ENCODE measurements at places on chromosomes 4 and X.

DNA sequence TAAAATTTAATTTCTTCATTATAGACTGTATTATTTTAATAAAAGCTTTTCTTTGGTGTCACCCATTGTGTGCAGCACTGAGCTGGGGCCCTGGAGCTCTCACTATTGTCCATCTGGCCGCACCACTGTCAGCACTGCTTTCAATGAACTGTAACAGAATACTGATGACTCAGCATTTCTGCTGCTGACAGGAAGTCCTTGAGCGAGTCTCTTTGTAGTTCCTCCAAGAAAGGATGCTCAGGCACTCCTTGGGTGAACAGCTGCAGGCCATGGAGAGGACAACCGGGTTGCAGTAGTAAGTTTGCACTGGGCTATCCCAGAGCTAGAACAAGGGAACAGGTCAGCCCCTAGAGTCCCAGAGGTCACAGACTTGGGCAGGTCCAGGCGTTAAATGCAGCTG lies 81.6 kb downstream of the SORBS2 start:
- DNase-seq = no peak

- no peak for DNase-seq
Measured at GRCh38 chr4:98516042-98516440, 142.4 kb downstream of the TSPAN5 start.

- DNase-seq = no peak
Measured at GRCh38 chr4:151573945-151574344, 165.0 kb downstream of the FHIP1A start.

GRCh38 chr4:7281691-7282665 lies 89.6 kb downstream of the SORCS2 start:
- no peak for DNase-seq

DNA sequence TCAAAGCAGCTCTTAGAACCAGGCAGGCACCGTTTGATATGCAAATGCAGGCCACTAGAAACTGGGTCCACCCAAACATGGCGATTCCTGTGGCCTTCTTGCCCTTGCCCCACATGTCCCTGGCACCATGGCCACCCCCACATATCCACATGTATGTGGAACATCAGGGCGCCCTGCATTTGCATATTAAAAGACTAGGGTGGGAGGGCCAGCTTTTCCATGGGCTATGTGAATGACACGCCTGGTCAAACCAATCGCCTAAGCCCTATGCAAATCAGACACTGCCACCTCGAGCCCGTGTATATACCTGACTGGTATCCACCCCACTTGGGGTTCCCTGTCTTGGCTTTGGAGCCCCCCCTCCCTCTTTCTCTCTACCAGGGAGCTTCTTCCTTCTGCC lies 107.0 kb downstream of the ABLIM2 start:
- no peak for DNase-seq

DNA sequence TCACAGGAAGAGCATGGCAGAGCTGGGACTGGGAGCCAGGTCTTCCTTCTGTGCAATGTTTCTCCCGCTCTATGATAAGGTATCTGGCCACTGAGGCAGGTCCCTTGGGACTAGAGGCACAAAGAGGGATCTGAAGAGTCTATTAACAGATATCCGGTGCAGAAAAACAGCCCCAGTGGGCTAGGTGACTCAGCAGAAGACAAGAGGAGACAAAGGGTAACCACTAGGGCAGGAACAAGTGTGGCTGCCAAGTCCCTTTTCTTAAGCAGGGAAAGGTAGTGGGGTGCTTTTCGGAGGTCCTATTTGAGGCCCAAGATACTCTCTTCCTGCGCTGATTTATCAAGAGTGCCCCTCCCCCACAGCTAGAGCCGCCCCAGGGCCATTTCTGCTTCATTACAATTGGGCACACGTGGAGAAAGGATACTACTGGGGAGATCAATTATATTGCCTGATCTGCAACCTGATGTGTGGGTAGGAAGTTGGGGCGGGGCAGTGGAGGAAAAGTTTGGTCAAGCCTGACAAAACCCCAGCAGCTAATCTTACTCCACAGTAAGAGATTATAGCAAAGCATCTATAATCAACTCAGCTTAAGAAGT lies at the start of gene DGAT2L6:
Gene DGAT2L6 (plus strand): TSS at position 546 of the 596 bp plus-strand sequence. CDS start 100 bp downstream, outside the sequence.
- DNase-seq = no peak

DNA sequence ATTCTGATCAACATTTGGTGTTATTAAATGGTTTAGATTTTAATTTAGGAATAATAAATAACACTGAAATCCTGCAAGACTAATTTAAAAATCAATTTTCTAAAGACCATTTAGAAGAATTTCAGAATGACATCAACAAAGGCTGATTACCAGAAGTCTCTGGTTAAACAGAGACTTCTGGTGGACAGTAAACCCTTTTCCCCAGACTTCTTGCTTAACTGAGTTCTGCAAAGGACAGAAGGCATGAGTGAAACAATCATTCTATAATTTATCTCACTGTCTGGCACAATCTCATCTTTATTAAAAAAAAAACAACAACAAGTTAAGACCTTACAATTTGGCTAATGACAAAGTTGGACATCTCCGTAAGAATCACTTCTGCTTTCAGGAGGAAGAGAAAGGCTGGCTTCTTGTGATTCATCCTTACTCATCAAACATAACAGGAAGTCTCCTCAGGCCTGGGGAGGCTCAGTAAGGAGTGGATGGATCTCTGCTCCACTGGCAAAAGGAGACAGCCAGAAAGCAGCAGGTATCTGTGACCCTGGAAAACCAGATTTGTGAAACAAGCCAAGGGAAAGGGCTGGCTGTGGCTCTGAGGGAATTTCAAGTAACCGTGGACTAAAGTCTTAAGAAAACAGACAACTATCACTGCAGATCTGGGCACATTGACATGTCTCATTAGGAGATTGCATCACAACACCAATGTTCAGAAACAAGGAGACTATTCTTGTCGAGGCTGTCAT lies 908 bp upstream of the TLR6 start:
- DNase-seq = no peak

GRCh38 chr4:26058537-26058936 lies 144.5 kb downstream of the SMIM20 start:
- no peak for DNase-seq

GRCh38 chrX:46965125-46965758 lies 53.0 kb downstream of the JADE3 start:
- no peak for DNase-seq

DNA sequence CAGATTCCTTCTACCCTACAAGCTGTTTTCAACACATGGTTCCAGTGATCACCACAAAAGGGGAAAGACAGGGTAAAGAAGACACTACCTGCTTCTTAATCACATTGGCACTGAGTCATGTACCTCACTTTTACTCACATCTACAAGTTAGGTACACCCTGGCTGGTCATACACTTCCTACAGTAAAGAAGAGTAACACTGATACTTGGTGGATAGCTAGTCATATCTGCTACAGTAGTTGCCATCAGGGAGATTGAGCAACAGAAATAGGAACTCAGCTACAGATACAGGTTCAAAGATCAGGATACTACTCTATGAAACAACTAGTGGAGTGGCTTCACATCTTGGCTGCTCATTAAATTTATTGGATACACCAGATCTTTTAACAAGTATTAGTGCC lies 105.4 kb upstream of the DIAPH2 start:
- DNase-seq = no peak

DNA sequence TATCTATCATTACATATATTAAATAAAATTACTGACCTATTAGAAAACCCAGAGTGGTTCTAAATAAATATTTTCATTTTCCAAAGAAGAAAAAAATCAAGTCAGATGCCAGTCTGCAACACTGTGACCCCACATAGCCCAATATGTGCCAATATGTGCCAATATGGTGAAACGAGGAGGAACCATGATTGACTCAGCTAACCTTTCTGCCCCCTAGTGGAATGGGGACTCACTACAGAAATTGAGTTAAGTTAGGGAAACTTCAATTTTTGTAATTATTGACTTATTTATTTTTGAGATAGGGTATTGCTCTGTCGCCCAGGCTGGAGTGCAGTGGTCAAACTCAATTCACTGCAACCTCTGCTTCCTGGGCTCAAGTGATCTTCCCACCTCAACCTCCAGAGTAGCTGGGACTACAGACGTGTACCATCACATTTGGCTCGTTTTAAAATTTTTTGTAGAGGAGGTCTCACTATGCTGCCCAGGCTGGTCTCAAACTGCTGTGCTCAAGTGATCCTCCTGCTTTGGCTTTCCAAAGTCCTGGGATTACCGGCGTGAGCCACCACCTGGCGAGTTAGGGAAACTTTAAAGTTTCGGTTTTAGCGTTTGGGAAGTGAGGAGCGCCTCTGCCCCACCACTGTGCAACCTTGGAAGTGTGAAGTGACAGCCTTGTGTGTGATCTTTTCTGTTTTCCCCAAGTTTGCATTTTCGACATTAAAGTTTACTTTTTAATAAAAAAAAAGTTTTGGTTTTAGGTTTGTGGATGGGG lies 116.8 kb upstream of the SHISA3 start:
- DNase-seq = no peak

- DNase-seq = no peak
Measured at GRCh38 chrX:119549327-119550016, 15.7 kb downstream of the STEEP1 start.

- no peak for DNase-seq
Measured at GRCh38 chr4:5756271-5756670, 45.3 kb downstream of the EVC start.

DNA sequence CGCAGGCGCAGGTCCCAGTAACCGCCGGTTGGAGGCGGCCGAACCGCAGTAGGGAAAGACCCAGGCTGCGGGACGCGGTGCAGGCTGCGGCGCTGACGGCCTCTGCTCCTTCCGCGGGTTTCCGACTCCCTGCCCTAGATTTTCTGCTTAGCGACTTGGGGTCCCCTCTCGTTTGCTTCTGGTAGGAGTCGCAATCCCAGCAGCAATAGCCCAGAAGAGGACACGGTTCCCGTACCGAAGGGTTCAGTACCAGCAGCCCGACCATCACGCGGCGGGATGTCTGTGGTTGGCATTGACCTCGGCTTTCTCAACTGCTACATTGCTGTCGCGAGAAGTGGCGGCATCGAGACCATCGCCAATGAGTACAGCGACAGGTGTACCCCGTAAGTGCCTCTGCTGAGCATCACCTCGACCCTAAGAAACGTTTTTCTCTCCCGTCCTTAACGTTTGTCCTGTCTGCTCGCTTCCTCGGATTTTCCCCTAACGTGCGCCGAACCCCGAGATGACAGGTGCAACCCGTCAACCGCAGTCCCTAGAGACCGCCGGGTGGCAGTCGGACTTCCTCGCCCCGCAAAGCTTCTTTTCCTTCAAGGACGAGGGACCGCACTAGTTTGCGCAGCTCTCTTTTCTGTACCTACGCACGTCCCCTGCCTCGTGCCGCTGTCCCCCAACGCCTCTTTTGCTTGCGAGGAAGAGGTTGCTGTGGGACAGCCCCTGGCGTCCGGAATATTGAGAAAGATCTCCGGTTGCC lies at the start of gene HSPA4L:
Gene HSPA4L (plus strand): TSS at position 48 of the 751 bp plus-strand sequence. CDS start 229 bp downstream, at position 277.
- DNase-seq = no peak

DNA sequence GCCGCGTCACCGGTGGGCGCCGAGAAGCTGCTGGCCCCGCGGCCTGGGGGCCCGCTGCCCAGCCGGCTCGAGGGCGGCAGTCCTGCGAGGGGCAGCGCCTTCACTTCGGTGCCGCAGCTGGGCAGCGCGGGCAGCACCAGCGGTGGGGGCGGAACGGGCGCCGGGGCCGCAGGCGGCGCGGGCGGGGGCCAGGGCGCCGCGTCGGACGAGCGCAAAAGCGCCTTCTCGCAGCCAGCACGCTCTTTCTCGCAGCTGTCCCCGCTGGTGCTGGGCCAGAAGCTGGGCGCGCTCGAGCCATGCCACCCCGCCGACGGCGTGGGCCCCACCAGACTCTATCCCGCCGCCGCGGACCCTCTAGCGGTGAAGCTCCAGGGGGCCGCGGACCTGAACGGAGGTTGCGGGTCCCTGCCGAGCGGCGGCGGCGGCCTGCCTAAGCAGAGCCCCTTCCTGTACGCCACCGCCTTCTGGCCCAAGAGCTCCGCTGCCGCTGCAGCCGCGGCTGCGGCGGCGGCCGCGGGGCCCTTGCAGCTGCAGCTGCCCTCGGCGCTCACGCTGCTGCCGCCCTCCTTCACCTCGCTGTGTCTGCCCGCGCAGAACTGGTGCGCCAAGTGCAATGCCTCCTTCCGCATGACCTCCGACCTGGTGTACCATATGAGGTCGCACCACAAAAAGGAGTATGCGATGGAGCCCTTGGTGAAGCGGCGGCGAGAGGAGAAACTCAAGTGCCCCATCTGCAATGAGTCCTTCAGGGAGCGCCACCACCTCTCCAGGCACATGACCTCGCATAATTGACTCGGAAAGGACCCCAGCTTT lies 5.6 kb downstream of the PRDM8 start:
- DNase-seq = no peak

DNA sequence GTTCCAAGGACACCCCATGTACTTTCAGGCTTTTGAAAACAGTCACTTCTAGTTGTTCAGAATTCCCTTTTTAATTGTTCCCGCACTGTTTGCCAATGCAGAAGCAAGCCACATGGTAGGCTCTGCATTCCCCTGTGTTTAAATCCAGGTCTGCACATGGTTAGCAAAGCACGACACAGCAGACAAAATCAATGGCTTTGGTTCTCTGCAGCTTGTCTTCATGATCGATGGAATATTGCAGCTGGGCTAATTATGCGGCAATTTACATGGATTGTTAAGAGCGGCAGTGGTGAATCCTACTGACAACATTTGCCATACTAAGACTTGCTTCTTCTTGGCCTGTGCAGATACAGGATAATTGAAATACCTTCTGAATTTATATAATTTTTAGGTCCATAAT lies 20.6 kb upstream of the INPP4B start:
- no peak for DNase-seq

- DNase-seq = no peak
Measured at GRCh38 chr4:140789759-140790158, 33.6 kb upstream of the TBC1D9 start.

DNA sequence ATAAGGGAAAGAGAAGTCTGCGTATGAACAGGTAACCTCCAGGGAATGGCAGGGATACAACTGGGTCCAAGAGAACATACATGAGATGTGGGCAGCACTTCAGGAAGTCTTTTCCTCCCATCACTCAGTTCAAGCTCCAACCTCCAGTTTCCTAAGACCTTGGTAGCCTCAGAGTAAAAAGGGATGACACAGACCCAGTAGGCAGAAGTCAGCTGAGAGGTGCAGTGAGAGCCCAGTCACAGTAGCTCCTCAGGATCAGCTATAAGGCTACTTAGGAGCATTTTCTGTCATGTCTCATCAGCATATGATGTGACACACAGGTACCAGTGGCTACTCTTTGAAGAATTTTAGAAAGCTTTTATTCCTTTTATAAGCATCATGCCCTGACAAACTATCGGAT lies 12.5 kb upstream of the STS start:
- DNase-seq = no peak

- no peak for DNase-seq
Measured at GRCh38 chr4:43525646-43526045, 633.1 kb downstream of the GRXCR1 start.

- no peak for DNase-seq
Measured at GRCh38 chrX:5113128-5113527, 1115.5 kb downstream of the NLGN4X start.

DNA sequence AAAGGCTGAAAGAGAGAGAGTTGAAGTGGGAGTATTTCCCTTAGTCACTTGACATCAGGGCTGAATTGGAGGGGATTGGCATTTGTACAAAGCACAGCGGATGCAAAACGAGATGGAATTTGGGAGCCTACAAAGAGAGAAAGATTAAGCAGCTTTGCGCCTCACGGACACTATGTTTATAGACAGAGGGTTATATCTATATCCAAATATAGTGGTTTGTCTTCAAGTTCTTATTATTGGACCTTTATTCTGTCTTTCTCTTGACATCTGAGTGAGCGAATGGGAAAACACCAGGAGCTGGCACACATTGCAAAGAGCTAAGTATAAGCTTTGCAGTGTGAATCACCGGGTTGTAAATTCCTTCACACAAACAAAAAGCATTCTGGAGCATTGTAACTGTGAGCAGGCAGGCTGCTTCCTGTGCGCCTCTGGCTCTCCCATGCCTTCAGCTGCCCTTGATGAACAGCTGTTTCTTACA lies 500.2 kb downstream of the STIM2 start:
- no peak for DNase-seq

- DNase-seq = no peak
Measured at GRCh38 chr4:78312989-78313753, 238.4 kb upstream of the ANXA3 start.
